Activated CD4-positive, CD25-positive, alpha-beta regulatory T cell (primary cell): ENCODE measurements at places on chromosomes 2 and 18.

DNA sequence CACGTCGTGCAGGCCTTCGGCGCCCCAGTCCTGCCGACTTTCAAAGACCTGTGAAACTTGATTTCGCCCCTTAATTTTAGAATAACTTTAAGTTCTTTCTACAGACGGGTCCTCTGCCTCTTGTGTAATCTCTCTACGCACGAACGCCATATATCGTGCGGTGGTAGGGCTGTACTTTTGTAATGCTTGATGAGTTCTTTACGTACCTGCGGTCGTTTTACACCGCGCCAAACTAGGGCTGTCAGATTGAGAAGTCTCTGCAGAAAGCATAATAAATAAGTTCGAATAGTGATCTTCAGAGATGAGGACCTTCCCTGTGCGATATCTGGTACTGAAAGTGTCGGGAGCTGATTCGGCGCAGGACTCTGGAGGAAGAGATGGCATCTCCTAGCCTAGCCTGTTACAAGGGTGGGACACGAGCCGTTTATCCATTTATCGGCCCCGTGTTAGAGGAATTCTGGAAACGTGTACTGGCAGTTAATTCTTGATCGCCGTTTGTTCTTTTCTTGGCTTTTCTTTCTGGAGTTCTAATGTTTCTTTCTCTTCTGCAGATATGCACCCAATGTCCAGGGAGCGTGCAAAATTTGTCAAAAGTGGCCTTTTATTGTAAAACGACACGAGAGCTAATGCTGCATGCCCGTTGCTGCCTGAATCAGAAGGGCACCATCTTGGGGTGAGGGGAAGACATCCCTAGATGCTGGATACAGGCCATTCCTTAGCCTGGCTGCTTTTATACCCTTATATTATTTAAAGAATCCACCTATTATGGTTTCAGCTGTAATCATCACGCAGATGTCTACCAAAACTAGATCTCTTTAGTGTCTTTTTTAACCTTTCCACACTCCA is 781 bp upstream of the SLC5A6 start:
- peak; percentile 46 for DNase-seq

DNA sequence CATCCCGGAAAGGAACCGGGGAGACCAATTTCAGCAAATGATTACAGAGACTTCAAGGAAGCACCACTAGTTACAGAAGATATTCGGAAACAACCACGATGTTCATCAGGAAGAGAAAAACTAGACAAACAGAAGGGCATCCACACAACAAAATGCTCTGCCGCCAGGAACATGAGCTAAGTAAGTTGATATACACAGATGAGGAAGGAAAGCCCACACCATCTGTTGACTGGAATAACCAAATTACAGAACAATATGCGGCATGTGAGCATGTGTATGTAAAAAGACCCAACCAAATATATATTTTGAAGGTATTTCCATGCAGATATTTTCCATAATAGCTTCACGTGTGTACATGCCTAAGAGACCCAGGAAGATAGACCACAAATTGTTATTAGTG is 47.0 kb downstream of the ACKR3 start:
- DNase-seq = no peak

DNA sequence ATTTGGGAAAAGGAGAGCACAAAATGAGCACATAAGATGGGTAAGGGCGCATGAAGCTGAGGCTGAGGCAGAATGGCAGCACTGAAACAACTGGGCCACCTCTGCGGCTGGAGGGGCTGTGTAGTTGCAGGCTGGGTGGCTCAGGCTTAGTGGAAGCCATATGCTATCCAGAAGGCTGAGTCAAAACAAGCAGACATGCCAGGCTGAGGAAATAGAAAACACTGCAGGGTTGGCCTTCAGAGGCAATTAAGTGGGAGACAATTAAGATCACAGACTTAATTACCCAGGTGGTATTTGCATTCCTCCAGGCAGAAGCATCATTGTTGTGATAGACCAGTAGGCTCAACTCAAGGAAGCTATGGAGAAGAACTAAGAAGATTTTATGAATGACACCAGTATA is 11.4 kb upstream of the XPO1 start:
- no peak for DNase-seq

GRCh38 chr2:237073552-237073951 is 12.1 kb upstream of the COPS8 start:
- DNase-seq = no peak

DNA sequence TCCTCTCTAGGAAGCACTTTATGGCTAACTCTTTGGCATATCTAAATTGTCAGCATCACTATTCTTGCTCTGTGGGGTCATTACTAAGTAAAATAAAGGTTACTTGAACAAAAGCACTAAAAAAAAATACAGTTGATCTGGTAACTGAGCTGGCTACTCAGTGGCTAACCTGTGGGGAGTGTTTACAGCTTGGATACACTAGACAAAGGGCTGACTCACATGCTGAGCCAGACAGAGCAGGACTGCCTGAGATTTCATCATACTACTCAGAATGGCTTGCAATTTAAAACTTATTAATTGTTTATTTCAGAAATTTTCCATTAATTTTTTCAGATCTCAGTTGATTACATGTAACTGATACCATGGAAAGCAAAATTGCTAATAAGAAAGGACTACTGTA is 1690.4 kb upstream of the SLC39A10 start:
- no peak for DNase-seq

- DNase-seq = no peak
These were observed 22.2 kb downstream of the GALR1 start for GRCh38 chr18:77271576-77272481.

GRCh38 chr2:193556766-193557470 is 1362.2 kb upstream of the TMEFF2 start:
- no peak for DNase-seq

- DNase-seq = no peak
These were observed 36.3 kb downstream of the RTP5 start for GRCh38 chr2:241905716-241906377.

DNA sequence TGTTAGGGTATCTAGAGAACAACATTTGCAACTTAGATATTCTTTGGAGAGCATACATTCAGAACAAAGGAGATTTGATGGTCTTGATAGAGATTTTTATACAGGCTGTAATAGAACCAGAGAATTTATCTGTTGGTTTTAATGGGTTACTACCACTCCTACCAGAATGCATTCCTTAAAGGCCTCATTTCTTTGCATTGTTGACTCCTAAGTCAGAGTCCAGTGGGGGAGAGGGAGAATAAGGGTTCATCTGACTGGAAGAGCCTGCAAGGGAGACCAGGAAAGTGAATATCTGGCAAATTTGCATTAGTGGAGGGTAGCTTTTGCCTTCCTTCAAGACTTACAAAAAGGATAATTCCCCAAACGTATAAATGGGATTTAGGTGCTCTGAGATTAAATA is 29.7 kb downstream of the AGPS start:
- no peak for DNase-seq

DNA sequence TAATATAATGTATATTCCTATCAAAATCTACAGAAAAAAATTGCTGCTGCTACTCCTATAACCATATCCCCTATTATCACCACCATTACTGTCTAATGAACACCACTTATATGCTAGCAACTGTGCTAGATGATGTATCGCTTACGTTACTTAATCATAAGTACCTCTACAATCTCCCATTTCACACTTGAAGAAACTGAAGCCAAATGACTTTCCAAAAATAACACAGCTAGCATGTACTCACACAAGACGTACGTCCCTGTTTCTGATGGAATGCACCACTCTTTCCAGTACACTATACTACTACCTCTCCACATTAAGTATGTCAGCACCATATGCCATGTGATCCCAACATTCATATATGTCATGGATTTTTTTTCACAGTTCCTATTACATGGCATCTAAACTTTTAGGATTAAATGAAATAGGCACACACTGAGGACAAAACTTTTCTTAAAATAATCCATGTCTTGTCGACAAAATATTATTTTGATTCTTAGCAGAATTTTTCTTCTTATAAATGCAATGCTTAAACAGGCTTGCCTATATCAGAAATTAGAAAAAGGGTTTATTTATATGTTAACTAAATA is 112.8 kb downstream of the NBAS start:
- DNase-seq = no peak

DNA sequence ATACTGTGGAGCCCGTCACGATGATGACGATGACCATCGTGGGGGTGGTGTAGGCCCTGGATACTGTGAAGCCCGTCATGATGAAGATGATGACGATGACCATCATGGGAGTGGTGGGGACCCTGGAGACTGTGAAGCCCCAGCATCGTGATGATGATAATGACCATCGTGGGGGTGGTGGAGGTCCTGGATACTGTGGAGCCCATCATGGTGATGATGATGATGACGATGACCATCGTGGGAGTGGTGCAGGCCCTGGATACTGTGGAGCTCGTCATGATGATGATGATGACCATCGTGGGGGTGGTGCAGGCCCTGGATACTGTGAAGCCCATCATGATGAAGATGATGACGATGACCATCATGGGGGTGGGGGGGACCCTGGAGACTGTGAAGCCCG is 81.0 kb upstream of the SALL3 start:
- DNase-seq = no peak

DNA sequence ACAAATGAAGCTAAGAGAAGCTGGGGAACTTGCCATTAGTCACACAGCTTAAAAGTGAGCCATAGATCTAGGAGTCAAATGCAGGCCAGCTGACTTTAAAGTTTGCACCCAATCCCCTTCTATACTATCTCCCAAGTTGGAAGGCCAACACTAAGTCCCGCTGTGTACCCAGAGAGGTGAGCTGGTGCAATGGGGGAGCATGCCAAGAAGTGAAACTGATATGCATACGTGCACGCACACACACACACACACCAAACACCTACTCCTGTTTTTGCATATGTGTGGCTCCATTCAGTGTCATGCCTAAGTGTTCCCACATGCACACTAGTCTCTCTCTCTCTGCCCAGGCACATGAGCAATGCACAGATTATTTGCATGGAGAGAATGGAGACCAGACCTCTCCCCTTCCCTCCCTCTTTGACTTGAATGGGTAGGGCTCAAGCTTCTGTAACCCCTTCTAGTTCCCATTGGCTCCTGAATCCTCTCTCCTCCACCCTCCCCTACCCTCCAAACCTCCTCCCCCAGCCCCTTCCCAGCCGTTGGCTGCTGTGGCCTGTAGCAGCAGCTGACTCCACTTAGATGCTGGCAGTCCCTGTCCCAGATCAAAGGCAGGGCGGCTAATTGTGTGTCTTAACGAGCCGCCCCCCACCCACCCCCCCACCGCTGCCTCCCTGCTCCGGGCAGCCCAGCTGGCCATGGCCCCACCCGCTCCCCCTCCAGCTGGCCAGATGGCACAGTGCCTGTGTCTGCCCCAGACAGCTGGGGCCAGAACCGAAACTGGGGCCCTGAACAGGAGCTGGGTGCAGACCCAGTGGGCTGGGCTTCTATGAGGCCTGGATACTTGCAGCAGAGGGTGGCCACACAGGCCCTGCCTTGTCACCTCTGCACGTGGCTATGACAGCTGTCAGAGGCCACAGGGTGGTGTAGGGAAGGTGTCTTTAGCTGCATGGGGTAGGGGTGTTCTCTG is 5.6 kb downstream of the WNT10A start:
- DNase-seq = no peak

DNA sequence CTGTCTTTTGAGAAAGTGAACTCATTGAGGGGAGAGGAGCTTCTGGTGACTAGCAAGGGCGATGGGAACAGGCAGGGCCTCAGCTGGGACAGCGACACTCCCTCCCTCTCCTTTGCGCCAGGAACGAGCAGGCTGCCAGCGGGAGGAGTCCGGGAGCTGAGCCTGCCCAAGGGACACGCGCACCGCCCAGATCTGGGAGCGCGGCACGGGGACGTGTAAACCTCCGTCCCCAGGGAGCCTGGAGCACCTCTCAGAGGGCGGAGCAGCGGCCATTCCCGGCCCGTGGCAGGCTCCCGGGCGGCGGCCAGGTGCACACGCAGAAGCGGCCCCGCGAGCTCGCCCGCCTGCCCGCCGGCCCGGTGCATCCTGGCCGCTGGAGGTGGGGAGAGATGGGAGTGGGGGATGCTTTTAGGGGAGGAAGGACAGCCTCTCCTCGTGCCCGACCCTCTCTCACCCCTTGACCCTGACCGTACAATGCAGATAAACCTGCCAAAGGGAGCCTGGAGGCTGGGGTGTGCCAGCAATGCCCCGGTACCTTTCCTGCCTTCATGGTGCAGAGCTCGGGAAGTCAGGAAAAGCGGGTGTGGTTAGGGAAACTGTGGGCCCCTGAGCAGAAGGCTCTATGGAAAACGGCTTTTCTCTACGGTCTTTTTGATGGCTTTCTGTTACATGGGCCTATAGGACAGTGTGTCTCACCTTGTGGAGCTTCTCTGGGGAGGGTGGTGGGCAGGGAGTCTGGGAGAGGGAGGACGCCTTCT is 2.2 kb downstream of the AQP4 start:
- no peak for DNase-seq

- no peak for DNase-seq
These were observed 127.3 kb downstream of the DNER start for GRCh38 chr2:229586746-229587705.

DNA sequence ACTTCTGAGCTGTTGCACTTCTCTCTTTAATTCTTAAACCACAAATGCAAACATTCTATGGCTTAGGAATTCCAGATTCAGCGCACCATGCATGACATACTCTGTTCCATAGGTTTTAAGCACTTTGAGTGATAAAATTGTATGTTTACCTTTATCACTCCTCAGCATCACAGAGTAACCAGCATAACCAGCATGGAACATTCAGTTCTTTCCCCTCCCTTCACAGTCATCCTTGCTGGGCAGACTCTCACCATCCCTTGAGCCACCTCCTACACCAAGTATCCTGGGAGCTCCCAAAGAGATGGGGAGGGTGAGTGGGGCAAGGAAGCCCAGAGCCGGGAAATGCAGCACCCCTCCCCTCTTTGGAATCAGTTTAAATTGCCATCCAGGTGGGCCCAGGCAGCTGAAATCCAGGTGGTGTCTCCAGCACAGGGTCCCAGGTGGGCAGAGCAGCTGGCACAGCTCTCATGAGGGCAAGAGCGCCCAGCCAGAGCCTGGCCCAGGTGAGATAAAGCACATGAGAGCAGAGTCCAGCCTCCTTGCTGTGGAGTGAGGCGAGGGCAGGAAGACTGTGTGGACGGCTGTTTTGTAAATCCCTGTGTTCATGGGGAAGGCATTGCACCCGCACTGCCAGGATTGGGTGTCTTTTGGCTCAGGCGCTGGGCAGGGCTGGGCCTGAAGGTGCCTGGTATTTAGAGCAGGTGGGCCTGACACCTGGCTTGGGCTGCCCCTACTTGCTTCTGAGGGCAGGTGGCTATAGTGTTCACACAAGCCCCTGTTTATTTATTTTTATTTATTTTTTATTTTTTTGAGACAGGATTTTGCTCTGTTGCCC is 36.8 kb downstream of the LAMA3 start:
- no peak for DNase-seq

DNA sequence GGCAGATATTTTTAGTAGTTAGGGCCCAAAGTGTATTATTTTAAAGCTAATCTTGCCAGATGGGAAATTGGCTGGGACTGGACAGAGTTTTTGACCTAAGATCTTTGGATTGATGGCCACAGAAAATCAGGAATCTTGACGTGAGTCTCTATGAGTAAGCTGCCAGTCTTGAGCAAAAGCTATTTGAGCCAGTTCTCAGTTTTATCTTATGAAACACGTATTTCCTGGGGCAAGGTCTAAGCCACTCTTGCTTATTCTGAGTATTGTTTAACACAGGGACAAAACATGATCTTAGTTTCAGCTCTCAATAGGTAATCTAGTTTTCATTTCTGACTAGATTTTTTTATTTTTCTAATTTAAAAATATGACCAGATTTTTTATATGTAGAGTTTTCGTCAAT is 329.4 kb downstream of the CNTNAP5 start:
- DNase-seq = no peak
